Liver (tissue), 10 donors: ENCODE measurements at places on chromosomes 3 and 15.

GRCh38 chr15:76200641-76201105 is 110.6 kb downstream of the ETFA start:
- H3K4me3 ChIP-seq, result no peak overlapping the region
- H3K4me1 ChIP-seq, result no peaks in the 10 kb centered on the region
- no peak for DNase-seq
- no peaks in the 10 kb centered on the region for H3K36me3 ChIP-seq
- no peak overlapping the region for H3K27ac ChIP-seq

GRCh38 chr3:87233805-87234204 is 6.7 kb downstream of the CHMP2B start:
- no peaks in the 10 kb centered on the region for H3K27me3 ChIP-seq
- no peaks in the 10 kb centered on the region for H3K36me3 ChIP-seq
- H3K4me3 ChIP-seq, result no peak overlapping the region

- no peaks in the 10 kb centered on the region for H3K4me1 ChIP-seq
- no peaks in the 10 kb centered on the region for H3K36me3 ChIP-seq
- no peak for DNase-seq
- no peak overlapping the region for H3K27ac ChIP-seq
Measured at GRCh38 chr3:111712294-111713167, 117.4 kb upstream of the ZBED2 start.

DNA sequence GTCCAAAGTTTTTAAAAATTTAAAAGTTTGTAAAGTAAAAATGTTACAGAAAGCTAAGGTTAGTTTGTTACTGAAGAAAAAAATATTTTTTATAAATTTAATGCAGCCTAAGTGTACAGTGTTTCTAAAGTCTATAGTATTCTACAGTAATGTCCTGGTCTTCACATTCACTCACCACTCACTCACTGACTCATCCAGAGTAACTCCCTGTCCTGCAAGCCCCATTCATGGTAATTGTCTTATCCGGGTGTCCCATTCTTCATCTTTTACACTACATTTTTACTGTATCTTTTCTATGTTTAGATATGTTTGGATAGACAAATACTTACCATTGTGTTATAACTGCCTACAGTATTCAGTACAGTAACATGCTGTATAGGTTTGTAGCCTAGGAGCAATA is 36.7 kb upstream of the ATP10A start:
- no peaks in the 10 kb centered on the region for H3K36me3 ChIP-seq
- no peak overlapping the region for H3K4me3 ChIP-seq
- H3K27ac ChIP-seq, result no peak overlapping the region
- DNase-seq, result no peak

GRCh38 chr3:94249491-94250079 is 186.7 kb downstream of the NSUN3 start:
- no peaks in the 10 kb centered on the region for H3K4me1 ChIP-seq
- H3K36me3 ChIP-seq, result no peaks in the 10 kb centered on the region
- no peak overlapping the region for H3K27ac ChIP-seq
- DNase-seq, result peak; percentile 75
- H3K4me3 ChIP-seq, result no peak overlapping the region

GRCh38 chr15:45129651-45130129 is at the start of the genes DUOX1 and DUOXA1:
Gene DUOX1, plus strand, starts transcription at chr15:45129994. Its CDS starts 1,973 bp downstream, at chr15:45131967.
Gene DUOXA1, minus strand, starts transcription at chr15:45129879. Its CDS starts 6,865 bp downstream, at chr15:45123014.
- no peak for DNase-seq
- peak within 1 kb of the TSS; percentile 4 for H3K4me3 ChIP-seq
- no peaks in the 10 kb centered on the region for H3K4me1 ChIP-seq
- H3K27ac ChIP-seq, result no peak within 1 kb of the TSS
- H3K27me3 ChIP-seq, result peaks cover 2% of the 10 kb centered on the region

DNA sequence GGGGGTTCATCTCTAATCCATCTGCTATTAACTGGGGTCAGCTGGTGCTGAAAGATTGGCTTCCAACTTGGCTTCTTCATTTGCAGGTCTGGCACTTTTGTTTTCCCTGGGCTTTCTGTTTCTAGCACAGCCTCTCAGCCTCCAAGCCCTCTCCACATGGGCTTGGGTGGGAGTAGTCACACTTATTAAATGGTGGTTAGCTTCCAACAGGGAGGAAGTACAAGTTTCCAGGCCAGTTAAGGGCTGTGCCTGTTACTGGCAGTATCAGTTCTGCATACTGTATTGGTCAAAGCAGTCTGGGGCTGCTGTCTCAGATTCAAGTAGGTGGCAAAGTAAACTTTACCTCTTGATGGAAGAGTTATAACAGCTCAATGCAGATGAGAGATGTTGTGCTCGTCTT is 627.1 kb upstream of the CCDC54 start:
- no peak overlapping the region for H3K4me3 ChIP-seq
- H3K27me3 ChIP-seq, result no peaks in the 10 kb centered on the region
- H3K27ac ChIP-seq, result no peak overlapping the region

DNA sequence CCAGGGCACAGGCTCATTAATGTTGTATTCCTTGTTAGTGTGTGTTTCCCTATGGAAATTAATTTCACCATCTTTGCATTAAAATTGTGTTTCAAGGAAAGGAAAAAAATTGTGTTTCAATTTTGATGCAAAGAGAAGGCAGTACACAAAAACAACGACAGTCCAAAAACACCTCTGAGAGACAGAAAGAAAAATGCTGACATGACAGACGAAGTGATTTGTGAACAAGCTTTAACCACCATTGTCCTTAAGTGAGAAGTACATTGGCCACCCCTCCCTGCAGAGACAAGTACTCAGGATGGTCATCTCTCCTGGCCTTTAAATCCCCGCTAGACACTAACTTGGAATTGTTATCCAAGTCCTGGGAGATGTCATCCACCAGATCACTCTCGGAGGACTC is 50.2 kb upstream of the MTMR10 start:
- DNase-seq, result no peak
- no peak overlapping the region for H3K4me3 ChIP-seq
- no peaks in the 10 kb centered on the region for H3K36me3 ChIP-seq
- H3K27ac ChIP-seq, result no peak overlapping the region
- H3K27me3 ChIP-seq, result no peaks in the 10 kb centered on the region
- no peaks in the 10 kb centered on the region for H3K4me1 ChIP-seq

GRCh38 chr3:45647148-45647619 is 42.0 kb upstream of the SACM1L start:
- peak overlapping the region; percentile 95 for H3K27ac ChIP-seq
- H3K4me3 ChIP-seq, result no peak overlapping the region
- H3K4me1 ChIP-seq, result peaks cover 26% of the 10 kb centered on the region
- DNase-seq, result no peak
- H3K36me3 ChIP-seq, result no peaks in the 10 kb centered on the region

DNA sequence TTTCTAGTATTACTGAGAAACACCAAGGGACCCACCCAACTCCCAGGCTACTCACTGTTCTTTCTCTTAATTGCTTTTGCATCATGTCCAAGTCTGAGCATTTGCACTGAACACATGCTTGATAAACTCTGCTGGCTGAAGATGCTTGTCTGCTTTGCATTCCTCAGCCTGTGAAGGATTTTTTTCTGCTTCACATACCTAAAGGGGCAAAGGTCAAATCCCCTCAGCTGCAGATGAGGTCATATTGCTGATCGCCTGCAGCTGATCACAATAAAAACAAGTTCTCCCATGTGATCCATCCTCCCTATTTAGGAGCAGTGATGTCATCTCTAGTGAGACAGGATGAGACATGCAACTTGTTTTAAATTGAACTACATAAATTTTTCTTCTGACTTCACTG is 84.6 kb upstream of the DCBLD2 start:
- H3K27me3 ChIP-seq, result no peaks in the 10 kb centered on the region
- no peak overlapping the region for H3K27ac ChIP-seq
- H3K4me1 ChIP-seq, result no peaks in the 10 kb centered on the region
- DNase-seq, result no peak

GRCh38 chr3:66048051-66048395 is 9.3 kb upstream of the MAGI1 start:
- H3K27me3 ChIP-seq, result no peaks in the 10 kb centered on the region
- peaks cover 3% of the 10 kb centered on the region for H3K4me1 ChIP-seq
- DNase-seq, result no peak
- H3K36me3 ChIP-seq, result no peaks in the 10 kb centered on the region
- no peak overlapping the region for H3K27ac ChIP-seq

- no peaks in the 10 kb centered on the region for H3K27me3 ChIP-seq
- H3K27ac ChIP-seq, result no peak overlapping the region
- no peaks in the 10 kb centered on the region for H3K4me1 ChIP-seq
- no peak overlapping the region for H3K4me3 ChIP-seq
- no peaks in the 10 kb centered on the region for H3K36me3 ChIP-seq
Measured at GRCh38 chr15:93477188-93477587, 388.2 kb upstream of the RGMA start.

DNA sequence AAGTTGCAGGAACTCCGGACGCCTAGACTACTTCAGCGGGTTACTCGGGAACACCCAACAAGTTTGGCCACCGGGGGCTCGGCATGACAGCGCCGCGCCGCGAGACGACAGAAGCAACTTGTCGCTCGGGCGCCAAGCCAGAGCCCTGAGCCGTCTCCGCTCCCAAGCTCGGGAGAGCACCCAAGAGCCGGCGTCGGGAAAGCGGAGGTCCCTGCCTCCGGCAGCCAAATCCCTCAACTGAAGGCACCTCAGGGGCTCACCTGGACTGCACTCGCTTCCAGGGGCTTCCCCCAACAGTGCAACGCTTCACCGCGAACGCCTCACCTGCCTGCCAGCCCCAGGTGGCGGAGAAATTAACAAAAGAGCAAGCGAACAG is 640 bp downstream of the MB21D2 start:
- H3K4me1 ChIP-seq, result peaks cover 16% of the 10 kb centered on the region
- H3K27ac ChIP-seq, result peak overlapping the region; percentile 62
- no peaks in the 10 kb centered on the region for H3K27me3 ChIP-seq
- no peaks in the 10 kb centered on the region for H3K36me3 ChIP-seq
- peak; percentile 39 for DNase-seq

DNA sequence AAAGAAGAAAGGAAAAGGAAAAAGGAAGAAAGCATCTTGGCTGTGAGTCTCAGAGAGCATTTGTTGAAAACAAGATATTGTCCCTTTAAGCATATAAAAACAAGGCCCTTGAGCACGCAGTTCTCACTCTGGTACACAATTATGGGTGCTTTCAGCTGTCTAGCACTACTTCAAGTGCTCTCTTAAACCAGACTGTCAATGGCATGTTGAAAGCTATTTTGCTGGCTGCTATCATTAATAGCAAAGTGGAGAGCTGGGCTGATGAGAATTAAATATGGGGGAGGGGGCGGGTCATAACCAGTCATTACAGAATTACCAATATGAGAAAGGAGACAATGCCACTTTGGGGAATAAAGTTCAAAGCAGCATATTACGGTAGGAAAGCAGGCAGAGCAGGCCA is 9.3 kb downstream of the TLE3 start:
- H3K4me1 ChIP-seq, result peaks cover 14% of the 10 kb centered on the region
- no peak for DNase-seq
- H3K36me3 ChIP-seq, result peaks cover 10% of the 10 kb centered on the region
- no peak overlapping the region for H3K4me3 ChIP-seq

DNA sequence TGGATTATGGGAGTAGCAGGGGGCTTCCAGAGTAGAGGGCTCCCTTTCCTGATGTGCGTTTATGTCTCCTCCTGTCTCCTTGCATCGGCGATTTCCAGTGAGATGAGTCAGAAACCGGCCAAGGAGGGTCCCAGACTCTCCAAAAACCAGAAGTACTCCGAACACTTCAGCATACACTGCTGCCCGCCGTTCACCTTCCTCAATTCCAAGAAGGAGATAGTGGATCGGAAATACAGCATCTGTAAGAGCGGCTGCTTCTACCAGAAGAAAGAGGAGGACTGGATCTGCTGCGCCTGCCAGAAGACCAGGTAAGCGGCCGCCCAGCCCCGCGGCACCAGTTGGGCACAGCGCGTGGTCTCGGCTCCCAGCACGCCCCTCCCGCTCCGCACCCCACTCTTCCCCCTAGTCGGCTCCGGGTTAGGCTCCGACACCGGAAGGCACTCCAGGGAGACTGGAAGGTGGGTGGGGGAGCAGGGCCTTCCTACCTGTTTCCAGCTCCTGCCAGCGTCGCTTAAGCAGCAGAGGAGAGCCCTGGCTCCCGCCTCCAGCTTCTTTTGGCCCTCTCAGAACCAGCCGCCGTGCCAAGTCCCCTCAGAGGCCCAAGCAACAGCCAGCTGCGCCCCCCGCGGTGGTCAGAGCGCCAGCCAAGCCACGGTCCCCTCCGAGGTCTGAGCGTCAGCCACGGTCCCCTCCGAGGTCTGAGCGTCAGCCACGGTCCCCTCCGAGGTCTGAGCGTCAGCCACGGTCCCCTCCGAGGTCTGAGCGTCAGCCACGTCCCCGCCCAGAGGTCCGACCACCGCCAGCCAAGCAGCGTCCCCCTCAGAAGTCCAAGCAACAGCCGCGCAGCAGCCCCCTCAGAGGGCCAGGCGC is 34.7 kb downstream of the MOBP start:
- no peak overlapping the region for H3K27ac ChIP-seq
- H3K4me1 ChIP-seq, result no peaks in the 10 kb centered on the region
- no peak for DNase-seq
- no peak overlapping the region for H3K4me3 ChIP-seq
- peaks cover 7% of the 10 kb centered on the region for H3K27me3 ChIP-seq

DNA sequence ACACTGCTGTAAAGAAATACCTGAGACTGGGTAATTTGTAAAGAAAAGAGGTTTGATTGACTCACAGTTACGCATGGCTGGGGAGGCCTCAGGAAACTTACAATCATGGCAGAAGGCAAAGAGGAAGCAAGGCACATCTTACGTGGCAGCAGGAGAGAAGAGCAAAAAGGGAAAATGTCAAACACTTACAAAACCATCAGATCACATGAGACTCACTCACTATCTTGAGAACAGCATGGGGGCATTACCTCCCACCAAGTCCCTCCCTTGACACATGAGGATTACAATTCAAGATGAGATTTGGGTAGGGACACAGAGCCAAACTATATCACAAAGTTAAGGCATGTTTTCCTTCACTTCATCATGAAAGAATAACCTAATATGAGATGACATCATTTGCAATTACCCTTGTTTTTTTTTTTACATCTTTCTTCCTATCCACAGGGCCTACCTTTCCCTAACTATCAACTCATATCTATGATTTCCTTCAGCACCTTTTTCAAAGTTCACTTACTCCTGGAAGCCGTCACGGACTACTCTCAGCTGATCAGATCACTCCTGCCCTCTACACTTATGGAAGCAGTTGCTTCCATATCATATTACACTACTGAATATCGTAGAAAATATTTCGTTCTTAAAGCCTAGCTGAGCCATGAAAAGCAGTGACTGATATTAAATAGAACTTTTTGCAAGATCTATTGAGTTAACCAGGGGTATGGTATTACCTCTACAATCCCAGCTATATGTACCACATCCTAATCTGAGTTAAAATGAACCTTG is 25.5 kb upstream of the ATP8B4 start:
- H3K4me3 ChIP-seq, result no peak overlapping the region
- H3K36me3 ChIP-seq, result no peaks in the 10 kb centered on the region
- no peaks in the 10 kb centered on the region for H3K27me3 ChIP-seq
- H3K27ac ChIP-seq, result no peak overlapping the region
- H3K4me1 ChIP-seq, result peaks cover 22% of the 10 kb centered on the region
